CD4-positive, alpha-beta T cell treated with Interleukin-12 subunit alpha and Interleukin-12 subunit beta, for 1 hour (primary cell): ENCODE measurements at places on chromosomes 16 and 17.

DNA sequence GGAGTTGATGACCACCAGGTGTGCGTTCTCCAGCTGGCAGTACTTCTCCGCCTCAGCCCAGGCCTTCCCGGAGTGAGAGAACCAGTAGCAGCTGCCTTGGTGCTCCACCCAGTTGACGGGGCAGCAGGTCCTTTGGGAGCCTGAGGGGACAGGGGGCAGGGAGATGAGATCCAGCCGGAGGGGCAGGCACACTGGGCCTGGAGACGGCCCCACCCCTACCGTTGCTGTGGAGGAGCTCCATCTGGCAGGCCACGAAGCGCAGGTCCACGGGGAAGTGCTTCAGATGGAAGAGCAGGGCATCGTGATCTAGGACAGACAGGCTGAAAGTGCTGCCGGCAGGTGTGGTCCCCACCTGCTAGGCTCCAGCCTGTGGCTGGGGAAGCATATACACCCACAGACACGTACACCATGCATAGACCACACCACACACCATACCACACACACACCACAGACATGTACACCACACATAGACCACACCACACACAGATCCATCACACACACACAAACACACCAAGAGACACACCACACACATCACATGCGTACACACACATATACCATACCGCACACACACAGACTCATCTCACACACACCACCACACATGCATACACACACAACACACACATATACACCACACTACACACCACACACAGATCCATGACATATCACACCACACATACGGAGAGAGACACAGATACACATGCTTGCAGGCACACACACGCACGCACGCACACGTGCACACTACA is 7.4 kb downstream of the ASGR2 start:
- DNase-seq, result no peak

GRCh38 chr16:84178892-84179611 is 7.8 kb downstream of the TAF1C start:
- DNase-seq, result no peak

DNA sequence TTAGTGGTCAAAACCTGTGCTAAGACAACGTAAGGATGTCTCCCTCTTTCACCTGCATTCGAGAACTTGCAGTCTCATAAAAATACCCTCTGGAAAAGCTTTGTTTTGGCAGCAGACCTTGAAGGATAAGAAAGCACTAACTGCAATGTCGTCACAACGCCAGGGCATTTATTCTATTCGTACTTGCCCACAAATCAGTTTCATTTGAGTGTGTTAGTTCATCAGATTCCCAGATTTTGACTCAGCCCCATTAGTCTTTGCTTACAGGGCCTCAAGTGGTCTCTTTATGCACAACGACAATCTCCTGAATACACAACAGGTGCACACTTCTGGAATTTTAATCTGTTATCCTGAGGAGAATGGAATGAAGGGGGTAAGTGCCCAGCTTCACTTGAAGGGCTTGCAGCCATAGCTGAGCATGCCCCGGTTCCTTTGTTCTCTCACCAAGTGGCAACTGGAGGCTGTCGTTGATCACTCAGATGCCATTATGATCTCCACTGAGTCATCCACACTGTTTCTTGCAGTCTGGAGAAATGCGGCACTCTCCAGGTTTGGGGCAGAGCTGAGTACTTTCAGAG is 58.8 kb downstream of the CLEC19A start:
- no peak for DNase-seq

DNA sequence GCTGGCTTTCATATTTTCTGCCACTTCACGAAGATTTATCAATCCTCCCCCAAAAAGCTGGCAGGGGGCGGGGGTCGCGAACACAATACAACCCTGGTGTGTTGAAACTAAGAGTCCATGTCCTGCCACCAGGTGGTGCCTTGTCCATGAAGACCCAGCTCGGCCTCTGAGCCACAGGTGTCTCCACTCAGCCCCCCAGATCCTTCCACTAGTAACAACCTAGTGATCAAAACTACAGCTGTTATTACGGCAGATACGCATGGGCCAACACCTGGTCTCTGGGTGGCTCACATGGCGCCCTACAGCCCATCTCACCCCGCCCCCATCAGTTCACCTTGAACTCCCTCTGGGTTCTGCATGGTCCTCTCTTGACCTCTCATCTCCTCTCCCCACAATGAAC is 27.7 kb downstream of the USP7 start:
- DNase-seq, result peak; percentile 21

GRCh38 chr16:4327386-4328045 is 11.6 kb downstream of the GLIS2 start:
- no peak for DNase-seq

DNA sequence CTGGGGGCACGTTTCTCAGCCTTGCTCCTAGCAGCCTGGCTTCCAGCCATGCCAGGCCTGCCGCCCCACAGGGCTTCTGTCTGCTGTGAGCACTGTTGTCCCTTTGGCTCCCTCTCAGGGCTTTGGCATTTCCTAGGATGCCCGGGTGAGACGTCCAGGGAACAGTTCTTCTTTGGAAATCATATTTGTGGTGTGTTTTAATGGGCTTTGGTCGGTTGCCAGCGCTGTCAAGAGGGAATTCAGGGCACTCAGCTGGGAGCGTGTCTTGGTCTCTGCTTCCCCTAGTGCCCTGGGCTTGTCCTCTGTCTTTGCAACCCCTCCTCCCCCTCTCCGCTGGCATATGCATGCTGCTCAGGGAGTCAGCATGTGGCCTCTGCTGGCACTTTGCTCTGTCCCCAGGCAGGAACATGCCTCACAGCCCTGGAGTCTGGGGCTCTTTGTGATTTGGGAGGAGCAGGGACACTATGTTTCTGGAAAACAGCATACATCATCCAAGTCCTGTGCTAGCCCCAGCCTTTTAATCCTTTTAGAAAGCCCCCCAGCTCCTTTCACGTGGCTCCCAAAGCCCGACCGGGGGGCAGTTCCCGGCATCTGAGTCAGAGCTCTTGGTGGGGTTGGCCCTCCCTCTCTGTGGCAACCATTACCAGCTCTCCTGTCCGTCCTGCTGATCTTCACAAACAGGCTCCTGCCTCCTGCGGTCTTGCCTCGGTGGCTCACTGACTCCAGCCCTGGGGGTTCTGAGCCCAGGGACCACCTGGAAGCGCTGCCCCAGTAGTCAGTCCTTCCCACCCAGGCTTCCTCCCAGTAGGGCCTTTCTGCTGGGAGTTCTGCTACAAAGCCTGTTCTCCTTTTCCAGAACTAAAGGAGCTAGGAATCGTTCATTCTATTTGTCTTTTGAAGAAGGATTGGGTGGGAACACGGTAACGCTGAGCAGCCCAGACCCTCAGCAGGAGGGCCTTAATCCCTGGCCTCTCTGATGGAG is 26.7 kb downstream of the SAP30BP start:
- no peak for DNase-seq

- DNase-seq, result no peak
Observed at GRCh38 chr17:64707050-64707591, 45.0 kb upstream of the SMURF2 start.

DNA sequence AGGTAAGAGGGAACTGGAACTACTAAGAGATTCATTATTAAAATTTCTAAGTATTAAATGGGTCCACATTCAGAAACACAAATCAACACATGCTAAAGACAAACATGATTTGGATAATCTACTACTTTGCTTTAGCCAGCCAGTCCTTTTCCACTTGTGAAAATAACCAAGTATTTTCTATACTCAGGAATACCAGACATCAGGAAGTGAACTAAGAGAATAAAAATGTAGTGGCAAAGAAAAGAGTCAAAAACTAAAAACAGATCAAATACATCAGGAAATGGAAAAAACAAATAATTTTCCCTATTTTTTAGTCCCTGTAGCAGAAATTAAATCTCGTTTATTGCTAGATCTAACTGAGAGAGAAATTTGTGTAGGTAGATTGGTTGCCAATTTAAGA is 78.0 kb downstream of the MYO1D start:
- DNase-seq, result no peak

DNA sequence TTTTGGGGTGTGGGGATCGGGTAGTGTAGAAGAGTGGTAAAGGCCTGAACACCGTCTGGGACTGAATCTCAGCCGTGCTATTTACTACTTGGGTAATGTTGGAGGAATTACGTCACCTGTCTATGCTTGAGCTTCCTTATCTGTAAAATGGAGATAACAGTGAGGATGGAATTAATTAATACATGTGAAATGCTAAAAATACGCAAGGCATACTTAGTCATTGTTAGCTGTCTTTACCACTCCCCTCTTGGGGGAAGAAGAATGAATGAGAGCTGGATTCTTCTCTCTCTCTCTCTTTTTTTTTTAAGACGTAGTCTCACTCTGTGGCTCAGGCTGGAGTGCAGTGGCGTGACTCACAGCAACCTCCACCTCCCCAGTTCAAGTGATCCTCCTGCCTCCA is 41.1 kb upstream of the TANGO6 start:
- DNase-seq, result no peak

DNA sequence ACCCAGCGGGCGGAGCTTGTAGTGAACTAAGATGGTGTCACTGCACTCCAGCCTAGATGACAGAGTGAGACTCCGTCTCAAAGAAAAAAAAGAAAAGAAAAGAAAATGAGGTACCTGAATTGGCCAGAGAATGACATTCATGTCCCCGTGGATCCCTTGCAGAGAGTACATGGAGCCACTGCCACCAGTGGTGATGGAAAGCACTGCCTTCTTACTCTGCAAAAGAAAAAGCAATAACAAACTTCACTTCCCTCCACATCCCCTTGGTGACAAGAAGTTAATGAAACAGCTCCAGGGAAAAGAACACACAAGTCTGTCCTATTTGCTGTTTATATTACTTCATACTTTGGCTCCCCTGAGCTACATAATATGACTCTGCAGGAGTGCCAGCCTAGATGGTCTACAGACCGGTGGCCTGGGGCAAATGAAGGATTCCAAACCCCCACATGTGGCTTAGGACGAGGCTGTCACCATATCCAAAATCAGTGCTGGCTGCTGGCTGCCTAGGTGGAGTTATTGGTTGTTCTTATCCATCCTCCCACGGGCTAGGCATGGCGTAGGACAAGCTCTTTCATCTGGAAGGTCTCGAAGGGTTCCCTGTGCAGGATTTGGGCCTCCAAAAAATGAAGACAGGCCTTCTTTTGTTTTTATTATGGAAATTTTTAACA is 13.3 kb downstream of the NQO1 start:
- no peak for DNase-seq

GRCh38 chr17:36749493-36749892 is 148.1 kb downstream of the MRM1 start:
- DNase-seq, result no peak

DNA sequence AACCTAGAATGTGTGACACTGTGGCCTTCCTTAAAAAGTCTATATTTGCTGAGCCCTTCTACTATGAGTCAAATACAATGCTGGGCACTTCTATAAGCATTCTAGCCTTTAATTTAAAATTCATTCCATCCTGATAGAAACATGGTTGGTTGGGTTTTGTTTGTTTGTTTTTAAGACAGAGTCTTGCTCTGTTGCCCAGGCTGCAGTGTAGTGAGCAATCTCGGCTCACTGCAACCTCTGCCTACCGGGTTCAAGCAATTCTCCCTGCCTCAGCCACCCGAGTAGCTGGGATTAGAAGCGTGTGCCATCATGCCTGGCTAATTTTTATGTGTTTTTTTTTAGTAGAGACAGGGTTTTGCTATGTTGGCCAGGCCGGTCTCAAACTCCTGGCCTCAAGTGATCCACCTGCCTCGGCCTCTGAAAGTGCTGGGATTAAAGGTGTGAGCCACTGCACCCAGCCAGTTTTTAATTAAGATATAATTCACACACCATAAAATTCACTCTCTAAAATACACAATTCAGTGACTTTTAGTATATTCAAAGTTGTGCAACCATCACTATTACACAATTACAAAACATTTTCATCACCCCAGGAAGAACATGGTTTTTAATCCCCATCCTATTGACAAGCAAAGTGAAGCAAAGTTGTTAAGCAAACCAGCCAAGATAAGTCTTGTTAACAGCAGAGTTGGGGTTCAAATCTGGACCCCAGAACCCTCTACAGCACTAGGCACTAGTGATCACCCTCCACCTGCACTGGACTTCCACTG is 42.8 kb downstream of the CMTM4 start:
- no peak for DNase-seq

GRCh38 chr17:34519282-34519681 is 60.1 kb upstream of the TMEM132E start:
- no peak for DNase-seq

GRCh38 chr16:67286441-67287235 is 7.3 kb downstream of the PLEKHG4 start:
- no peak for DNase-seq

DNA sequence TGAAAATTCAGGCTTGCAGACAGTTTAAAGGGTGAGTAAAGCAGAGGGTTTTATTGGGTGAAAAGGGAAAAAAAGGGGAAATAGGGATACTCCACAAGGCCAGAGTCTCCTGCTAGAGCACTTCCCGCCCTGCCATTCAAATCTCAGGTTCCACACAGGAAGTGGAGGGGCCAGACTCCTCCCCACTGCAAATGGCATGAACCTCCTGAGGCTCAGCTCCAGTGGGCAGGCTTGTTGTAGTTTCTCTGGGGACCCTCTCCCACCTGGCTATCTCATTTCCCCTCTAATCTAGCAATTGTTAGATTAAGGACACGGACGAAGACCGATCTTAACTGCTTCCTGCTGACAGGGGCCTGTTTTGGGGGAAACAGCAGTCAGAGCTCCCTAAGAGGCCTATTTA is 43.4 kb downstream of the TAOK1 start:
- no peak for DNase-seq

DNA sequence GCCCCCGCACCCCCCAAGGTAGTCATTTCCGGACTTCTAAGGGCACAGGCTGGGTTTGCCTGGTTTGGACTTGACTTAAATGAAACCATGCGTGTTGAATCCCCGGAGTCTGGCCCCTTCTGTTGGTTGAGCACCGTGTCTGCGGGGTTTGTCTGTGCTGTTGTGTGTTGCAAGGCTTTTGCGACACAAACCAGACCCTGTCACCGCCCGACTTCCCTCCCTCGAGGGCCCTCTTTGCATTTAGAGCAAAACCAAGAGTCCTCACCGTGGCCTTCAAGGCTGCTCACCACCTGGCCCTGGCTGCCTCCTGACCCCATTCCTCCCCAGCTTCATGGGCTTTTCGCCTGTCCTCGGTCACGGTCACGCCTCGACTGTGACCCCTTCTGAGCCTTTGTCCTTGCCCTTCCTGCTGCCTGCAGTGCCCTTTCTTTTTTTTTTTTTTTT is 7.4 kb downstream of the CRISPLD2 start:
- no peak for DNase-seq

- DNase-seq, result no peak
Observed at GRCh38 chr16:81514041-81514559, 69.5 kb downstream of the CMIP start.

- DNase-seq, result no peak
Observed at GRCh38 chr17:27848931-27849330, 44.2 kb downstream of the LYRM9 start.

DNA sequence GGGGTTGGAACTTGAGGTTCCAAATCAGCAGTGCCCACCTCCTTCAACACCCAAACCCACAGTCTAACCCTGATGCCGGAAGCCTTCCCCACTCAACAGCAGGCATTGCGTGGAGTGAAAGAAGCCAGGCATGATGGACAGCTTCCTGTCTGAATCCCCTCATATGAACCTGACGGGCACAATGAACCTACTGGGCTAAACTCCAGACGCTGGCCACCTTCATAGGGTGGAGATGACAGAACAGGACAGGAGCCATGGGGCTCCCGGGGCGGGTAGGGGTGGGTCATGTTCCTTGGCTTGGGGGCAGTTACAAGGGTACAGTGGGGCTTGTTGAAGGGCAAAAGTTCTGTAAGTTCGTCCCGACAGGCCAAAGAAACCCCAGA is 460 bp upstream of the HSBP1 start:
- DNase-seq, result no peak

- DNase-seq, result no peak
Observed at GRCh38 chr16:49618955-49619354, 237.0 kb downstream of the ZNF423 start.
